Activated naive CD4-positive, alpha-beta T cell treated with Interleukin-2 at 50 U/mL for 16 hours (primary cell): ENCODE measurements at places on chromosomes 3 and 15.

GRCh38 chr3:64684715-64685261 lies 3.0 kb downstream of the ADAMTS9 start:
- no peak for DNase-seq

DNA sequence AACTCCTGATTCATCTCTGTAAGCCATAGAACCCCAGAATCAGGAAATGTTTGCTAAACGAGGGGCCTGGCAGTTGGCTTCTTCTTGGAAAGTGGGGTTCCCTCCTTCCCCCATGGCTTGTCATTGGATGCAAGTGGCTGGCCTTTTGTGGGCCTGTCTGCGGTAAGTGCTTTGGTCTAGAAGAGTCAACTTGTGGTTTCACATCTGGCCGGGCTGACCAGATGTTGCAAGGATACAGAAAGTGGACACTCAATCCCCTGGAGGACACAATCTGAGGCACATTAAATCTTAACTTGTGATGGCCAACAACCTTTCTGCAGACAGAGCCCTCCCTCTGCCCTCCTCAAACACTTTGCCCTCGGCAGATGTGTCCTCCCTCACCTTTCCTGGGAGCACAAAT lies 1.1 kb downstream of the FAH start:
- no peak for DNase-seq

- no peak for DNase-seq
Observed at GRCh38 chr3:140629357-140630137, 48.3 kb upstream of the TRIM42 start.

GRCh38 chr15:67158367-67158766 lies 93.0 kb downstream of the SMAD3 start:
- no peak for DNase-seq

DNA sequence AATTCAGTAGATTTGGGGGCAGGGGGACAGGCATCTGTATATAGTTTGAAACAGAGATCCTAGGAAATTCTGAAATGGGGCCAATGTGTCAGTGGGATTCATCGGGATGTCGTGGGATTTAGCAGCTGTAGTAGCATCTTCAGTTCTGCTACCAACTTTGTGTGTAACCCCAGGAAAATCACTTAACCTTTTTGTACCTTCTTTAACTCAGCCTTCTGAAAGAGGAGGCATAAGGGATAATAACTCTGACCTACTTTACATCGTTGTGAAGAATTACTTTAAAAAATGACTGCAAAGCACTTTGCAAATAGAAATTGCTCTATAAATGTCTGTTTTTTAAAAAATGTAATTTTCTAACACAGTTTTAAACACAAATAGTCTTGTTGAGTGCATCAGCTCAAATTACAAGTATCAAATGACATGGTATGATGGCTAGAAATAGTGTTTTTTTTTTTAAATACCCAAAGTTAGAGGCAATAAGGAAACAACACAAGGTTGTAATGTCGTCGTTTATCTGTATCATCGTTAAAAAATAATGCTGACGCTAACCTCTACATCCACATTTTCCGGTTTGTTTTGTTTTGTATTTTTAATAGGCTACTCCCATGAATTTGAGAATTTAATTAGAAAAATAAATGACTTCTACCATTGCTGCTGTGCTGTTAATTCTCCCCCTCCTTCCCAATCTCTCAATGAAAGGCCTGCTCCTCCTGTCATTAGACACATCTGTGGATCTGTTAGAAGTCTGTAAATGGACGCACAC lies 338.5 kb downstream of the PTPRG start:
- no peak for DNase-seq
